ENCODE measurements at places on chromosomes 5 and 9.

- DNase-seq = no peak
These were observed 77.5 kb upstream of the UNC5A start for GRCh38 chr5:176732736-176733405.

GRCh38 chr5:132003170-132003744 lies 8.2 kb downstream of the ACSL6 start:
- no peak for DNase-seq

DNA sequence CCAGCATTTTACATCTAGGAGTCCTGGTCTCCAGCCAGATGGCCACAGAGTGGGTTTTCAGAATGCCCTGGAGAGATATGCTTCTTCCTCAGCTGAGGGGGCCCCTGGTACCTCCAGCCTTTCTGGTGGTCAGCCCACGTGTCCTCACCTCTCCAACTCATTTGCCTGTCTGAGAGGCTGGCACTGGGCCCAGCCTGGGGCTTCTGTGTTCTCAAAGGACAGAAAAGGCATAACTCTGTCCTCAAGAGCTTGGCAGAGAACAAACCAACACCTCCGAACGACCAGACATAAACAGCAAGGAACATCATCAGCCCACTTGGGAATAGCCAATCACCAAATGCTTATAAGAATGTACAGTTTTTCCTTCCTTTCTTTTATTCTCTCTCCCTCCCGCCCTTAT lies 17.1 kb downstream of the ENG start:
- no peak for DNase-seq

DNA sequence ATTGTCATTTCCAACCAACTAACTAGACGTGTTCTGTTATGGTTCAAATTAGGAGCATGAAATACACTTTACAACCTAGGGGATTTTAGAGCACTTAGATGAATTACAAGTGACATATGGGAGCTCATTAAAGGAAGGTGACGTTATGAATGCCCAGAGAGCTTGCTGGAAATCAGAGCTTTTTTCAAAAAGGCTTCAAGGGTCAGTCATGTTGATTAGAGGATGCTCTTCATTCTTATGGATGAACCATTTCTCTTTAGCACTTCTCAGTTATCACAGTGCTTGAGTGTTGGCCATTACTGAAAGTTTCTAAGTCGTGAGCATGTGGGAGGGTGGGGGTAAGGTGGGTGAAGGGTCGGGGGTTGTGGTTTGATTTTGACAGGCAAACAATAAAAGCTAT lies 1245.5 kb upstream of the DMAC1 start:
- DNase-seq = no peak

GRCh38 chr5:11878814-11879213 lies 25.4 kb downstream of the CTNND2 start:
- DNase-seq = no peak

DNA sequence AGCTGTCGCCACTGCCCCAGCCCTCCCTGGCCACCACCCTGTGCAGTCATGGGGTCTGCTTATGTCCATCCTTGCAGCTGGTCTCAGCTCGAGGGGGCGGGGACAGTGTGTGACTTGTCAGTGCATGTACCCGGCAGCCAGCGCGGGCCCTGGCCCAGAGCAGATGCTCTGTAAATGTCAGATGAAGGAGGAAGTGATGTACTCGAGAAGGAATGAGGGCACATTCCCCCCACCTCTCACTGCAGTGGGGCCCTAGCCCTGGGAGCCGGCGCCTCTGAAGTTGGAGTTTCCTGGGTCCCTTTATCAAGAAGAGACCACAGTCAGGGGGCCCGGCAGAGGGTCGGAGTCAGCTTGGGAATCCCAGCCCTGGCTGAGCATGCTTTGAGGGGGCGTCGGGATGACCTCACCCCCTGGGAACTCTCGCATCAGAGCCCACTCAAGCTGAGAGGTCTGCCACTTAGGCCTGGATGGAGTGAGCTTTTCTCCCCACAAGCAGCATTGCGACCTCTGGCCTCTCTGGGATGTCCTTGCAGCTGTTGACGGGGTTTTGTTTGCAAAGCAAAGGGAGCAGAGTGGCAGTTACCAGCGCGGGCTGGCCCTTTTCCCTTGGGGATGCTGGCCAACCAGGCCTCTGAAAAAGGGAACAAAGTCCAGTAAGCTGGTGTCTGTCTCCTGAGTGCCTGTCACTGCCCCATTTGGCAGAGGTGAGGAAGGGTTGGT lies 19.0 kb downstream of the NEURL1B start:
- no peak for DNase-seq

GRCh38 chr9:12718482-12719026 lies 25.4 kb downstream of the TYRP1 start:
- DNase-seq = no peak

DNA sequence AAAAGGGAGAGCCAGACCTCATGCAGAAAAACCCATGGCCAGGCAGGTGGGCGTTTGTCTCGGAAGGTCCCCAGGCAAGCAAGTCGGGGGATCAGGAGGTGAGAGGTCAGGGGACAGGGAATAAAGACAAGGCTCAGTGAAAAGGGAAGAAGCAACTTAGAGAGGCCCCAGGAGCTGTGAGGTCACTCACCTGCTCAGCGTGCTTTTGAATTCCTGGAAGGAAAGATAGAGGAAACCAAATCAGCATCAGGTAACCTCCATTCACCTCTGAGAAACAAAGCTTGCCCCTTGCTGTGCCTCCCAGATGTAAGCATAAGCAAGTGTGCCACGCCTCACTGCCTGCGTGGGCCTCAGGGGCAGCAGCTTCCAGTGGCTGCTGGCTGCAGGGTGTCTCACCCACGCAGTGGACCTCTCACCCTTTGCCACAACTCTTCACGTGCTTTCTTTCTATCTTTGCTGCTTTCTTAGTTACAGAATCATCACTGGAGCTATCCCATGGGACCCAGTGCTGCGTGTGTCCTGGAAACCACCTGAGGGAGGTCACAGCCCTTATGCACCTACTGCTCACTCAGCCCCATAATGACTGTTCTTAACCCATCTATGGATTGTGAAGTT lies 6.0 kb downstream of the TRIM7 start:
- DNase-seq = no peak
